ENCODE measurements at places on chromosomes 4 and X.

- DNase-seq: no peak
These were observed 122.6 kb upstream of the CPEB2 start for GRCh38 chr4:14879683-14880082.

DNA sequence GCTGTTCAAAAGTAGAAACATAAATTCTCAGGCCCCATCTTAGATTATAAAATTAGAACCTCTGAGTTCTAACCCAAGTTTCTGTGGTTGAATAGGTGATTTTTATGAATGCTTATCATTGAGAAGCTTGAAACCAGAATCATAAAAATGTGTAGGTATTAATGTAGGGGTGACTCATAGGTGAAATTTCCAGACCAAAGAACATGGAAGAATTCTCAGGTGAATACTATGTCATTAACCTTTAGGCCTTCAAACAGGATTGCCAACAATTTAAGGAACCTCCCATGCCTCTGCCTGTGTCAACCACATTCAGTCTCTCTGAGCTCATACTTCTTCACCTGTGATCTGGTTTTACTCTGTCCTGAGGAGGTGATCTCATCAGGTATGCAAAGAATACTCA is 177.8 kb downstream of the NPFFR2 start:
- DNase-seq: no peak

DNA sequence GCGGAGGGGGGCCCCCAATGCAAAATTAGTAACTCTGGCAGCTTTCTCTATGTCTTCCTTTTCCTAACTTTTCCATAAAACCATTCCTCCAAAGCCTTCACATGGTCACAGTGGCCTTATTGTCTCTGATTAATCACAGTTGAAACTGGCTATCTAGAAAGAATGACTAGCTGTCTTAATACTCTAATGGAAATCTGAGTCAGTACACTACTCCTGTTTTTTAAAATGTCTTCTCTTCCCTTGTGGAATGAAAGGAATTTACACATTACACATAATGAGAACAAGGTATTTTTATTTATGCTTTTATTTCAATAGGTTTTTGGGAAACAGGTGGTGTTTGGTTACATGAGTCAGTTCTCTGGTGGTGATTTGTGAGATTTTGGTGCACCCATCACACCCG is 66.3 kb upstream of the PUDP start:
- DNase-seq: no peak

DNA sequence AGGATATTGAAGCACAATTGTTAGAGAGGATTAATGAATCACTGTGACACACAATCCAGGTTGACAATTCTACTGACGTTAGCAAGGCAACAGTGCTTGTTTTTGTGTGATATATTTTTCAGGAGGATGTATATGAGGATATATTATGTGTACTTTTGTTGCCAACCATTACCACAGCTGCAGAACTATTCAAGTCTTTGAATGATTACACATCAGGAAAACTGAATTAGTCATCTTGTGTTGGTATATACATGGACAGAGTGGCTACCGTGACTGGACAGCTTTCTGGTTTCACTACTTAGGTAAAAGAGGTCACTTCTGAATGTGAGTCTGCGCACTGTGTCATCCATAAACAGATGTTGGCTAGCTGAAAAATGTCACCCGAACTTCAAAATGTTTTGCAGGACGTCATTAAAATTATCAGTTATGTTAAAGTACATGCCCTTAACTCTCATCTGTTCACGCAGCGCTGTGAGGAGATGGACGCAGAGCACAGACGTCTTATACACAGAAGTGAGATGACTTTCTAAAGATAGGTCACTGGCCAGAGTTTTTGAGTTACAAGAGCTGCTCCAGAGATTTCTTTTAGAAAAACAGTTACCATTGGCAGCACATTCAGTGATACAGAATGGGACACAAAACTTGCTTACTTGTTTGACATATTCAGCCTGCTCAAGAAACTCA is 69.0 kb downstream of the MRPL1 start:
- no peak for DNase-seq

- peak; percentile 43 for DNase-seq
These were observed 91.3 kb upstream of the WDR44 start for GRCh38 chrX:118254611-118255010.

DNA sequence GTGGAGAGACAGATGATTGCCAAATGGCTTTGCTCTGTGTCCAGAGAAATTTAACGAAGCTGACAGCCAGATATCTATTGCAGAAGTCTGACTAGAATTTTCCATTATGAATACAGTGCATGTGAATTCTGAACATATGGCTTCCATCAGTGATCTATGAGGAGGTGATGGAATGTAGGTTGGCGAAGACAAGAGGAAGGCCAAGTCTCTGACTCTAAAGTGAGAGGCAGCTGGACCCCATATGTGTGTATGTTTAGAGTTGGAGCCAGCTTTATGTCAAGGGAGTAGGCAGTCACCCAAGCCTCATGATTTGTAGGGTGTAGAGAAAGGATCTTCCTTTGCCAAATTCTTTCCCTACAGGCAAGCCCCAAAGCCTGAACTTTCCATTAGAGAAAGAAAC is 76.2 kb upstream of the TEX13D start:
- no peak for DNase-seq

DNA sequence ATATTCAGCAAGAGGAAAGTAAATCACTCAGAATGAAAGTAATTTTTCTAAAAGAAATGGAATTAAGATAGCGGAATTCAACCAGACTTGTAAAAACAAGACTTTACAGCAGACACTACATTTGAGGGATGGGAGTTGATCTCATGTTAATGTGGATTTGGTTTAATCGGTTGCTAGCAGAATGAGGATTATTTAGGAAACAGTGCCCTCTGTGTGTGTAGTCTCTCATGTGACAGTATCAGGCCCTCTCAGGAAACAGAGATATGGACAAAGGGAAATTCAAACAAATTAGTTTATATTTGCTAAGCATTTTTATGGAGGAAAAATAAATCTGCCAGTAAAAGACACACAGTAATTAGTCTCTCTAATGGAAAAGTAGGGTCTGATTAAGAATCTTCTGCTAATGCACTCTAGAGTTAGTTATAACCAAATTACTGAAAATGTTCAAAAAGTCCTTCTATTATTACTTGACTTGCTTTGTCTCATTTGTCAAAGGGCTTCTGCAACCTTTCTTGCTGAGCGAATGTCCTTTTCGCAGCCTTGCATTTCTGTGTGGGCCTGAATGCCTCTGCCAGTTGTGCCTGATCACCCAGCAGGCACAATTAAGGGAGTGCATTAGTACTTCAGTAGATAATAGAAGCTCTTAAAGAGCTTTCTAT is 1282.3 kb upstream of the TENM3 start:
- DNase-seq: peak; percentile 61

DNA sequence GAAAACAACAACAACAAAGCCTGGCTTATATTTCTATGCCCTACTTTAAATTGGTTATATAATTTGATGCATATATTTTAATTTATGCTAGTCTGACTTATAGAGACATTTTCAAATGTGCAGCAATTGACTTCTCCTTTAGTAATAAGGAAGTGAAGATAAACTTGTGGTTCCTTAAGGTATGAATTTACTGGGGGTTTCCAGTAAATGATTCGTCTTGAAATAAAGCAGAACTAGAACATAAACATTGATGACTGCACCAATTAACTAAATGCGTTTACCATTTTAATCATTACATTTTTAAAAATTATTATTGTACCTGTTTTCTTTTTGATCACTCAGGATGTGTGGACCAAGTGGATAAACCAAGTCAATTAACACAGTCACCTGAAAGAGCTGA is 99.6 kb upstream of the CCSER1 start:
- no peak for DNase-seq

DNA sequence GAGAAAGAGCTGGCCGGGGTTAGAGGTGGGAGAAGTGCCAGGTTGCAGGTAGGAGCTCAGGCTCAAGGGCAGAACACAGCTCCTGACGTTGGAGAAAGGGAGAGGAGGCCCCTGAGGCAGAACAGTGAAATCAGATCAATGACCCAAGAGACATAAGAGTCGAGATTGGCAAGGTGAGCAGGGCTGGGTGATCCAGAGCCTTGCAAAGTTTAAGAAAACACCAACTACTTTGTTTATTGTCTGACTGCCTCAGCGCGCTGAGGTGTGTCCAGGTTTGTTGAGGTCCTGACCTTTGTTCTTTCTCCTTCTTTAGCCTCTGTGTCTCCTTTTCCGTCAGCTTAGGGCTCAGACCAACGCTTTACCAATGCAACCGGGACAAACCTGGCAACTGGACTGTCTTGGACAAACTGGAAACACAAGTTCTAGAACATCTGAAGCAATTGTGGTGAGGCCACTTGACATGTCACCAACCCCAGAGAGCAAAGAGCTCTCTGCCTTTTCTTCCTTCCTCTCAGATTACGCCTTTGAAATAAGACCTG is 28.3 kb downstream of the CHRNA9 start:
- DNase-seq: no peak

DNA sequence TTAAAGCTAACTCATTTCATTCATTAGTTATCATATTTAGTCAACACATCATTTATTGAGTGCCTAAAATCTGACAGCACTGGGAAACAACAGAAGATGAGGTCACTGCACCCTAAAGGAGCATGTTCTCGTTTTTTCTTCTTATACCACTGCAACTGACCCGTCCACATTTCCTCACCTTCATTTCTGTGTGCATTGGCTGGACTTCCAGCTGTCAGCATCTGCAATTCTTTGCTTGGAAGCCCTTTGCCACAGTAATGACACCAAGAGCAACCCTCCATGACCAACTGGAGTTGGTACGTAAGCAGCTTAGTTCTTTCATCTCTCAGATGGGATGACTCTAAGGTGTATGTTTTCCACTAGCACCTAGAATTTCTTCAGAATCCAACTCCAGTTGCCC is 13.2 kb downstream of the SHROOM3 start:
- DNase-seq: no peak

DNA sequence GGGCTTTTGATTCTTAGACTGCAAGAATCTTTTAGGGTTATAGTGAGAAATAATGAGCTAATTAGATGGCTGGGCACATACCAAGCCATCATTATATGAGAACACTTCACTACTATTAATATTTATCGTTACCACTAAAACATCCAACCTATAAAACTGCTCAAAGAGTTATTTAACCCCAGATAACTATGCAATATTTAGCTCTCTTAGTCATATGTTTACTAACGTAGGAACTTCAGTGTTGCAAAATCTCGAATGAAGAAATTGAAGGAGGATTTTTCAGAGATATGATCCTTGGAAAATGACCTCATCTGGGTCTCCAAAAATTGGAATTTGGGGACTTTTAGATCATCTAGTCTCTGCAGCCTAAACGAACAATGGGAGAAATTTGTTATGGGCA is 265.0 kb upstream of the RPS6KA3 start:
- no peak for DNase-seq

GRCh38 chrX:132657876-132658275 is 169.0 kb upstream of the MBNL3 start:
- no peak for DNase-seq

DNA sequence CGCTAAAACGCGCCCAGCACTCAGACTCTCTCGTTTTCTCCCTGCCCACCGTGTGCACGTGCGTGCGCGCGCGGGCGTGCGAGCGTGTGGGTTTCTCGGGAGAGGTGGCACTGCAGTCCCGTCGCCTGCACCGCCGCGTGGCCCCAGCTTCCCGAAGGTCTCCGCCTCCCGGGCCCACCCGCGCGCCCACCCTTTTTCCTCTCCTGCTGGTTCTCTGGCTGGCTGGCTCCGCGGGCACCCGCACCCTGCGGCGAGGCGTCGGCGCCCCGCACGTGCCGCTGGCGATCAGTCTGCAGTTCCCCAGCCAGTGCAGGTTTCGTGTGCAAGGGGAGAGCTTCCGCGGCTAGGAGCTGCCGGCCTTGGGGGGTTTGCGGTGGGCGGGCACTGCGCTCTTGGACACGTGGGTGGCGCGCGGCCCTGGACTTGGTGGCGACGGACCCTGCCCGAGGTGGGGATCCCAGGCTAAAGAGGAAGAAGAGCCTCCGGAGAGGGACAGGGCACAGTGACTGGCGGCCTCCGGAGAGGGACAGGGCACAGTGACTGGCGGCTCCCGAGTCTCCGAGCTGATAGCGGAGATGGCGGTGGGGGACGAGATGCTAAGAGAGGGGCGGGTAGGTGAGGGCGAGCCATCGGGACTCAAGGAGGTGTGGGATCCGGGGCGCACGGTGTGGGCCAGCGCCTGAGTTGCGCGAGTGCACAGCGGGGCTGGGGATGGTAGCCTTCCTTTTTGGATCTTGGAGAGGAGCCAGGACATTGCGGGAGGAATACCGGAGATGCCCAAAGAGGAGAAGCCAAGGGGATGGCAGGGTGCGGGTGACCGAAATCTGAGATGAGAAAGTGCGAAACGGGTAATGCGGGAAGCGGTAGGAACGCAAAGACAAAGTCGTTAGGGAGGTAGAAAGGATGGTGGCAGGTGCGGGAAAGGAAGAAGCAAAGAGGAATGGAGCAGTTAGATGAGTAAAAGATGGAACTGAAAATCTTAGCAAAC is at the start of gene FAM184B:
Gene FAM184B (minus strand): TSS at position 322 of the 988 bp plus-strand sequence. CDS start 322 bp downstream, outside the sequence.
- peak; percentile 16 for DNase-seq

DNA sequence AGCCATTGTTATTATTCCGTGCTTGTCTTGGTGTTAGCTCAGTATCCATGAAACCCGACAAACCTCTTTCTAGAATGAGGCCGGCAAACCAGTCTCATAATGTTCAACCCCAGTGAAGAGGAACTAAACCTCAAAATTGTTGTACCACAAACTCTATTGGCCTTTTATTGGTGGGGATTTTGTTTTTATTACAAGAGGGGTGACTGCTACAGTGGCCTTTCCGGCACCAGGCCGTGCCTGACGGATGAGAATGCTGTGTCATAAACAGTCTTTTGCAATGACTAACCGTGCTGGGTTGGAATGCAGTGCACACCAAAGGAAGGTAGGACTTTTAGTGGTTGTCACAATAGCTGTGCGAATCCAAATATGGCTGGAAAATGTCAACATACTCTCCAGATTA is 60.8 kb downstream of the SHROOM2 start:
- DNase-seq: no peak

DNA sequence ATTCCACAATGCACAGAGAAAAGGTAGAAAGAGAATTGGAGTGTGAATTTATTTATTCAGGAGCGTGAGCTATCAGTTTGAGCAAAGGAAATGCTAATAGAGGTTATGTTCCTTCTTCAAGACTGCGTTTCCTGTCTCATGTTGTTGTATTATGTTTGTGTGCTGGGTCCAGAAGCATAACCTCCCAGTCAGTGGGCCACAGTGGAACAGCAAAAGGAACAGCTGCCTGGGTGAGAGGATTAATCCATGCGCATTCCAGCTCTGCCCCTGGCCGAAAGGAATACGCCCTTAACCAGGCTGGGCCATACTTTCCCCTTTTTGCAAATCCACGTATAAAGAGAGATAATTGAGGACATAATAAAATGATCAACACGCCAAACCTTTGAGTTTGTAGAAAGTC is 32.4 kb upstream of the ARX start:
- DNase-seq: no peak
